Activated naive CD8-positive, alpha-beta T cell treated with anti-CD3 and anti-CD28 coated beads for 36 hours (primary cell): ENCODE measurements at places on chromosomes 6 and 20. TPM values are rescaled to one million over a fixed set of nuclear protein-coding genes. Genes with fewer than 3 reads are reported as not detected.

Gene SESN1
- 8.7 TPM for total RNA-seq

- H3K36me3 ChIP-seq: no peaks in the 10 kb centered on the region
- no peaks in the 10 kb centered on the region for H3K27me3 ChIP-seq
- no peak overlapping the region for H3K27ac ChIP-seq
- no peak overlapping the region for H3K4me3 ChIP-seq
- no peaks in the 10 kb centered on the region for H3K4me1 ChIP-seq
Measured at GRCh38 chr20:15528391-15529111, 1044.7 kb downstream of the KIF16B start.

GRCh38 chr6:137081997-137082396, 37.2 kb upstream of the IL20RA start:
- H3K27me3 ChIP-seq: peaks cover 16% of the 10 kb centered on the region
- DNase-seq: no peak
- H3K36me3 ChIP-seq: no peaks in the 10 kb centered on the region
- H3K27ac ChIP-seq: no peak overlapping the region
- H3K4me3 ChIP-seq: no peak overlapping the region

DNA sequence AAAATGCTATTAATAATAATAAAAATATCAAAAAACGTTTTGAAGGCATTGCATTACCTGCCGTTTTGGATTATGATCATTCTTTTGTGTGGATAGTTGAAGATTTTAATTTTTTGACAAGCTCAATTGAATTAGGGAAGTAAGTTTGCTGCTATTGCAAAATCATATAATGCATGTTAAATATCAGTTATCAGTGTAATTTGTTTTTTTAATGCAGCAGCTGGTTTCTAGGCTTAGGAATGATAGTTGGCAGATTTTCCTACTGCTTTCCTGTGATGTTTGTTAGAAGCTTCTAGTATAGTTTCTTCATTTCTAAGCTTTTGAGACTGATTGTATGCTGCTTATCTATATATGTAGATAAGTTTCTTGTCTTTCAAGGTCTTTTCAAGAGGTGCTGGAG, 99.0 kb downstream of the JARID2 start:
- peaks cover 40% of the 10 kb centered on the region for H3K36me3 ChIP-seq
- no peak overlapping the region for H3K27ac ChIP-seq
- DNase-seq: no peak
- H3K4me1 ChIP-seq: peaks cover 79% of the 10 kb centered on the region
- no peaks in the 10 kb centered on the region for H3K27me3 ChIP-seq

DNA sequence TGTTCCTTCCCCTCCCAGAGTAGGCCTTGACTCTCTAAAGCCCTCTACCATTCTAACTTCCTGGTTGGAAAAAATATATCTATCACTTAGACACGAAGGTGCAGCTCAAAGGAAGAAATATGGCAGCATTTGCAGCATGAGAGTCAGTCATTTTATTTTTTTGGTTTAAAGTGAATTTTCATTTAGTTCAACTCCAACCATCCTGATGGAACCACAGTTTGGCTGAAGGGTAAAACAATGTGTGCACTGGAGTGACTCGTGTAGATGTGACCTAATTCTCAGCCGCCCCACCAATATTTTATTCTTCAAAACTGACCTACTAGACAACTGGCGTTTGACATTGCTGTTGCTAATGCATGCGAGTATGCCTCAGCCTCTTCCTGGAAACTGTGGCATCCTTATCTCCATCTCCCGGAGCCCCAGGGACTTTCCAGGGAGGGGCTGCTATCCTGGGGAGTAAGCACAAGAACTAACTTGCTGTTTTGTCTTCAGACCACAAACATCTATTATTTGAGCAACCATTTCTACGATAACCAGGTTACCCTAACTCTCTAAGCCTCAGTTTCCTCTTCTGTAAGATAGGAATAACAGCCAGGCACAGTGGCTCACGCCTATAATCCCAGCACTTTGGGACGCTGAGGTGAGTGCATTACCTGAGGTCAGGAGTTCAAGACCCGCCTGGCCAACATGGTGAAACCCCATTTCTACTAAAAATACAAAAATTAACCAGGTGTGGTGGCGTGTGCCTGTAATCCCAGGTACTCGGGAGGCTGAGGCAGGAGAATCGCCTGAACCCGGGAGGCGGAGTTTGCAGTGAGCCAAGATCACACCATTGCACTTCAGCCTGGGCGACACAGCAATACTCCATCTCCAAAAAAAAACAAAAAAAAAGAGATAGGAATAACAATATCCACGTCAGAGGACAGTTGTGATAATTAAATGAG, 148.7 kb upstream of the JARID2 start:
- H3K4me3 ChIP-seq: no peak overlapping the region
- H3K4me1 ChIP-seq: no peaks in the 10 kb centered on the region
- H3K27ac ChIP-seq: no peak overlapping the region
- DNase-seq: no peak
- H3K36me3 ChIP-seq: peaks cover 1% of the 10 kb centered on the region

GRCh38 chr6:46334442-46334841, 156.8 kb downstream of the RCAN2 start:
- no peak for DNase-seq
- H3K27me3 ChIP-seq: peaks cover 28% of the 10 kb centered on the region
- no peak overlapping the region for H3K4me3 ChIP-seq

DNA sequence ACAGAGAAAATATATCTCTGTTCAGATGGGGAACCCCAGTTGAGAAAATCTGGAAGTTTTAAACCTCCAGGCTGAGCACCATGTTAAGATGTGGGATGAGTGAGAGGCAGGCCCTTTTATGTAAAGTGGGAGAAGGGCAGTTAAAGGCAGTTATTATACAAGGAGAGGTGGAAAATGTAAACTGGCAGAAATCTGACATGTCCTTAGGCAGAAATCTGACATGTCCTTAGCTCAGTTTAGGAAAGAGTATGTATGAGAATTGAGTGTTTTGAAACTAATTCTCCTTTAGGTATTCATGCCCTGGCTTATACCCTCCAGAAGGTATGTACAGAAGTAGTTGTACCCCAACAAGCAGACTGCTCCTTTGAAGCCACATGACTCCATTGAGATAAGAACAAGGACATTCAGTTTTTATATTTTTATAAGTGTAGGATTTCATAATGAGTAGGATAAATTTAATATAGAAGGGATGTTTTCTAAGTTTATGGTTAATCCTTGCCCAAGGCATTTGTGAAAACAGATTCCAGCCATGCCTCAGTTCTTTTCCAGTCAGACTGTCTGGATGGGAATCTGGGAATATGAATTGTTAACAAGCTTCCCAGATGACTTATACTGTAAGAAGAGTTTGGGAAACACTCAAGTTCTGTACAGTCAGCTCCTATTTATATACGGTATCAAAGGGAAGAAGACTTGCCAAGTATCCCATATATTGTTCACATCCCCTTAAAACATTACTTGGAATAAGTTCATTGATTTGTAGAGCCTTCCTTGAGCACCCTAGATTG, 87.7 kb downstream of the SCAND1 start:
- H3K27ac ChIP-seq: no peak overlapping the region
- peaks cover 7% of the 10 kb centered on the region for H3K36me3 ChIP-seq
- no peaks in the 10 kb centered on the region for H3K27me3 ChIP-seq
- no peak overlapping the region for H3K4me3 ChIP-seq

Gene HLA-G
- total RNA-seq: 0.93 TPM

- no peaks in the 10 kb centered on the region for H3K27me3 ChIP-seq
- H3K4me3 ChIP-seq: no peak overlapping the region
- peaks cover 6% of the 10 kb centered on the region for H3K4me1 ChIP-seq
- no peaks in the 10 kb centered on the region for H3K36me3 ChIP-seq
- no peak overlapping the region for H3K27ac ChIP-seq
Measured at GRCh38 chr20:34904202-34904621, 27.8 kb downstream of the ACSS2 start.

Gene ZNF165
- 4.3 TPM for total RNA-seq

GRCh38 chr20:51236421-51236820, 213.5 kb upstream of the KCNG1 start:
- no peaks in the 10 kb centered on the region for H3K4me1 ChIP-seq
- peaks cover 16% of the 10 kb centered on the region for H3K27me3 ChIP-seq
- no peak overlapping the region for H3K27ac ChIP-seq

Gene NKAPL
- 0.64 TPM for total RNA-seq

DNA sequence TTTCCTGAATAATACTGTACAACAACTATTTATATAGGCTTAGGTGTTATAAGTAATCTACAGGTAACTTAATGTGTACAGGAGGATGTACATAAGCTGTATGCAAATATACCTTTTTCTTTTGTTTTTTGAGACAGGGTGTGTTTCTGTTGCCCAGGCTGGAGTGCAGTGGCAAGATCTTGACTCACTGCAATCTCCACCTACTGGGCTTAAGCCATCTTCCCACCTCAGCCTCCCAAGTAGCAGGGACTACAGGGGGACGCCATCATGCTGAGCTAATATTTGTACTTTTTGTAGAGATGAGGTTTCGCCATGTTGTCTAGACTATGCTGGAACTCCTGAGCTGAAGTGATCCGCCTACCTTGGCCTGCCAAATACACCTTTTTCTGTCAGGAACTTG, 191.7 kb upstream of the ZNF217 start:
- H3K27ac ChIP-seq: no peak overlapping the region
- H3K4me1 ChIP-seq: peaks cover 22% of the 10 kb centered on the region
- H3K27me3 ChIP-seq: no peaks in the 10 kb centered on the region
- DNase-seq: no peak

- no peak overlapping the region for H3K4me3 ChIP-seq
- DNase-seq: no peak
- H3K27ac ChIP-seq: no peak overlapping the region
- no peaks in the 10 kb centered on the region for H3K4me1 ChIP-seq
Measured at GRCh38 chr20:47704746-47705496, 80.4 kb downstream of the SULF2 start.

DNA sequence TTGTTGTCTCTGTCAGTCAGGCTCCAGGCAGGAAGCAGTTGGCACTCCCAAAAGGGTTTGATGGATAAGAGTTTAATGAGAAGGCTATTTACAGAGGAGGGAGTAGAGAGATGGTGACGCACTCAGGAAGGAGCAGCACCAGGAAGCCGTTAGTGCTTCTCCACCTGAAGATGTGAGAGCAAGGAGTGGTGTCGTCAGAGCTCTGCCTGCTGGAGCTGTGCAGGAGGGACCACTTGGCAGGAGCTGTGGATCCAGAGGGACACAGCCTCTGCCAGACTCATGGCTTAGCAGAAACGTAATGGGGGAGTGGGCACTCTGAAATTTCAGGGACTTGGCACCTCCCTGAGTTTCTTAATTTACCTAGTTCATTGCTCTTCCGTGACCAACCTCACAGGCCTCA, 16.8 kb downstream of the DAAM2 start:
- no peaks in the 10 kb centered on the region for H3K4me1 ChIP-seq
- H3K4me3 ChIP-seq: no peak overlapping the region
- no peak overlapping the region for H3K27ac ChIP-seq
- no peaks in the 10 kb centered on the region for H3K36me3 ChIP-seq
- H3K27me3 ChIP-seq: peaks cover 19% of the 10 kb centered on the region

- H3K36me3 ChIP-seq: no peaks in the 10 kb centered on the region
- no peak for DNase-seq
- H3K27me3 ChIP-seq: no peaks in the 10 kb centered on the region
- no peak overlapping the region for H3K4me3 ChIP-seq
- no peak overlapping the region for H3K27ac ChIP-seq
- H3K4me1 ChIP-seq: peaks cover 14% of the 10 kb centered on the region
Measured at GRCh38 chr6:16274885-16275589, 36.6 kb downstream of the GMPR start.

- H3K4me1 ChIP-seq: no peaks in the 10 kb centered on the region
- H3K27me3 ChIP-seq: no peaks in the 10 kb centered on the region
- H3K4me3 ChIP-seq: no peak overlapping the region
- no peak overlapping the region for H3K27ac ChIP-seq
- DNase-seq: no peak
Measured at GRCh38 chr6:5053038-5053437, 32.1 kb upstream of the PPP1R3G start.

Gene CLVS2
- total RNA-seq: not detected

Gene MYT1
- total RNA-seq: not detected

DNA sequence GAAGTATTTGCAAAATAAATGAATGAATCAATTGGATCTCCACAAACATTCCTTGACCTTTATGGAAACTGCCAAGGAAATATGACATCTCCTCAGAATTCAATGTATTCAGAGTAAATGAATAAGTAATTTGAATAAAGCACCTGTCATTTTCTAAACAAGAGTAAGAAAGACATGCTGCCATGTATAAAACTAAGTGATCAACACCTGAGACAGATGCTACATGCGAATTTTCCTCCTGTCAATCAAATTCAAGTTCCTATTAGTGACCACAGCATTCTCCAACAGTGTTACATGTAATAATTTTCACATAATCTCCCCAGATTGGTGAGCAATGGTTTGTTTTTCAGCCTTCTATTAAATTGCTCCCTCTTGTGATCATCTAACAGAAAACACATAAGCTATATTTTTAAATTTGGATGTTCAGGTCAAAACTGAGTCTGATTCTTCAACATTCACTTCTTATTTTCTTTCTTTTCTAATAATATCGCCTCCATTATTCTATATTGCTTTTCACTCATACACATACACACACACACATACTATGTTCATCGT, 163.2 kb upstream of the RNF217 start:
- H3K4me3 ChIP-seq: no peak overlapping the region
- H3K27me3 ChIP-seq: no peaks in the 10 kb centered on the region
- DNase-seq: no peak
- H3K36me3 ChIP-seq: no peaks in the 10 kb centered on the region

Gene CST4
- total RNA-seq: not detected

Gene SPTLC3
- 0.76 TPM for total RNA-seq

Gene TNNC2
- not detected for total RNA-seq

DNA sequence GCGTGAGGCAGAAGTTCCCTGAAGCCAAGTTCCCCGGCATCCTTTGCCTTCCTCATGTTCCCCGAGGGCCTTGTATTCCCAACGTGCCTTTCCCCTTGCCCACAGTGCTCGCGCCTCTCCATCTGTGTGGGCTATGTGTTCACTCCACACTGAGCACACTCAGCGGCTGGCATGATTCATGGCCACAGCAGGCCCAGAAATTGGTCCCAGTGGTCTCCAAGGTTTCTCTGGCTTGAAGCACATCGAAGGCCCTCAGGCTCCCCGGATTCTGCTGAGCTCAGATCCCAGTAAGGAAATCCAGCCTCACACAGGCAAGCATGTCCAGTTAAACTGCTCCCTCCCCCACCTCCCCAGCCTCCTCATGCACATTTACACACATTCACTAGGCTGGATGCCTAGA, 123.6 kb downstream of the ISM1 start:
- H3K27ac ChIP-seq: no peak overlapping the region
- H3K4me1 ChIP-seq: no peaks in the 10 kb centered on the region
- H3K4me3 ChIP-seq: no peak overlapping the region
- no peaks in the 10 kb centered on the region for H3K27me3 ChIP-seq
- H3K36me3 ChIP-seq: no peaks in the 10 kb centered on the region
- DNase-seq: no peak

Gene SLC17A3
- total RNA-seq: not detected
